ENCODE measurements at places on chromosomes 3 and 15.

- no peak for DNase-seq
Observed at GRCh38 chr15:41506796-41507341, 6.8 kb downstream of the LTK start.

GRCh38 chr3:50450209-50450921 lies 53.1 kb downstream of the CACNA2D2 start:
- no peak for DNase-seq

DNA sequence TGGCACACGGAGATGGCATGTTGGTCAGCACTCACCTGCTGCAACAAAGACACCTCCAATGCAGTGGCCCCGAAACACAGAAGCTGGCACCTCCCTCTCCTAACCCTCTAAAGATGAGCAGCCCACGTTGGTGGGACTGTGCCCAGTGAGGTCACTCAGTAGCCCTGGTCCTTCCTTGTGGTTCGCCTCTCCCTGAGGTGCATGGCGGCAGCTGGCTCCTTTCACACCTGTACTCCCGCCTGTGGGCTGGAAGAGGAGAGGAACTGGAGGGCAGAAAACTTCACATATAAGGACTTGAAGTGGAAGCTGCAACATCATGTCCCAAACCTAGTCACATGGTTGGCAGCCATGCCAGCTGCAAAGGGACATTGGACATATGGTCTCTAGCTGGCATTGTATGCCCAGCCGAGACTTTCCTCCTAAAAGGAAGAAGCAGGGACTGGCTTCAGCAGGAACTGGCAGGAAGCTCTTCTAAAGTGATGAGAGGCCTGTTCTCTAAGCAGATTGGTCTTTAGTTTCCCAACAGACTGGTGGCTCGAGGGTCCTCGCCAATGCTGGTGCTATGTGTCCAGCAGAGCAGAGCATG lies 10.8 kb upstream of the C3orf22 start:
- DNase-seq: no peak

- no peak for DNase-seq
Observed at GRCh38 chr3:127204841-127205582, 12.1 kb downstream of the PRR23E start.

DNA sequence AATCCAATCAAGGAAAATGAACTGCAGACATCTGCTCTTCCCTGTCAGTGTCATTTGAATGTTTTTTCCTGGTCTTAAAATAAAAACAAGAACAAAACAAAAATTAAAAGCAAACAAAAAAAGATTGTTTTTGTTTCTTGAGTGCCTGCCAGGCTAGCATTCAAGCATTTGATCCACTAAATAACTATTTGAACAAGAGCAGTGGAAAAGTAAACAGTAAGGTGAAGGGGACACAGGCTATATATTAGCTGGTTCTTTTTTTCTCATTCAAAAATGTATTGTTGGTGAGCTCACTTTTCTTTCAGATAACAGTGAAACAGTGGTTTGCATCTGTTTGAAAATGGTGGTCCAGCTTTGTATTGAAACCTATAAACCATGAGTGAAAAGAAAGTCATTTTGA lies 586.9 kb upstream of the SGO1 start:
- no peak for DNase-seq

- DNase-seq: no peak
Observed at GRCh38 chr3:117873249-117873600, 1161.4 kb downstream of the IGSF11 start.

DNA sequence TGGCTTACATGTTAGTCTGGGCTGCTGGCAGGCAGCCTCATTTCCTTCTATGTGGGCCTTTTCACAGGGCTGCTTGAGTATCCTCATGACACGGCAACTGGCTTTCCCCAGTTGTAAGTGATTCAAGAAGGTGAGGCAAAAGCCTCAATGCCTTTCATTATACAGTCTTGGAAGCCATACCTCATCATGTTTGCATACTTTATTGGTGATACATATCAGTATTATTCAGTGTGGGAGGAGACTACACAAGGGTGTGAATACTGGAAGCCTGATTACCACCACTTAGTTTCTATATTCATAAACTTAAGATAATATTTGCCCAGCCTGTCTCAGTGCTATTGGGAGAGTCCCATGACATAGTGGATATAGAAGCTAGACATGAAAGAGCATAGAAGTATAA lies 346.8 kb downstream of the SOX2 start:
- no peak for DNase-seq

GRCh38 chr3:40663280-40663679 lies 138.5 kb downstream of the ZNF621 start:
- DNase-seq: no peak

DNA sequence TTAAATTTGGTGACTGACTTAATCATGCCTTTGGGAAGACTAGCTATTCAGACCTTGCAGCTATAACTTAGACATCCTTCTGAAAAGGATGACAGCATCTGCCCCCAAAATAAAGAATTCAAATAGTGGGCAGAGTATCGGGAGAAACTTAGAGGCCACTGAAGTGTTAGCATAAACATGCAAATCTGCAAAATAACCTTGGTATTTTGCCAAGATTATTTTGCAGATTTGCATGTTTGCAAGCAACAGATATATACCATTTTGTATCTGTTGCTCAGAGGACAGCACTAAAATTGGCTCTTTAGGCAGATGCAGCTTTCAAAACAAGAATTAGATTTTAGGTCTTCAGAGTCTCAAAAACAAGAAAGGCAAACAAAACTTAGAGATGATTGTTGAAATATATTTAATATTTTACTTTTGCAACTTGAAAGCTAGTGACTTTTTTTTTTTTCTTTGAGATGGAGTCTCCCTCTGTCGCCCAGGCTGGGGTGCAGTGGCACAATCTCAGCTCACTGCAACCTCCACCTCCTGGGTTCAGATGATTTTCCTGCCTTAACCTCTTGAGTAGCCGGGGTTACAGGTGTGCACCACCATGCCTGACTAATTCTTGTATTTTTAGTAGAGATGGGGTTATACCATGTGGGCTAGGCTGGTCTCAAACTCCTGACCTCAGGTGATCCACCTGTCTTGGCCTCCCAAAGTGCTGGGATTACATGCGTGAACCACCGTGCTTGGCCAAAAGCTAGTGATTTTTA lies 47.8 kb downstream of the KBTBD8 start:
- no peak for DNase-seq

- no peak for DNase-seq
Observed at GRCh38 chr15:60903211-60903610, 325.9 kb downstream of the RORA start.

DNA sequence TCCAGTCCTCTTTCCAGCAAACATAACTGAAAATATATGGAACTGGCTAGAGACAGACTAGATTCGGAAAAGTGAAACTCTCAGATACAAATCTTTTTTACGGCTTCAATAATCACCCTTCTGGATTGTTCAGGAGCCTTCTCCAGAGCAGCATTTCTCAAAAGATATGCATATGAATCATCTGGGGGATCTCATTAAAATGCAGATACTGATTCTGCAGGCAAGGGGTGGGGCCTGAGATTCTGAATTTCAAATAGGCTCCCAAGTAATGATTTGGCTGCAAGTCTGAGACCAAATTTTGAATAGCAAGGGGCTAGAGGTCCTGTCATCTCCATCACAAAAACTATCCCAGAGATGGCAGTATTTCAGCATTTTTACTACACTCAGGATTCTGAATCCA lies 165.4 kb downstream of the CTNNB1 start:
- no peak for DNase-seq

GRCh38 chr3:15359677-15360397 lies 27.5 kb upstream of the SH3BP5 start:
- DNase-seq: no peak

GRCh38 chr15:90097475-90097874 lies 4.8 kb downstream of the IDH2 start:
- no peak for DNase-seq
